ENCODE measurements at places on chromosomes 5 and 9.

DNA sequence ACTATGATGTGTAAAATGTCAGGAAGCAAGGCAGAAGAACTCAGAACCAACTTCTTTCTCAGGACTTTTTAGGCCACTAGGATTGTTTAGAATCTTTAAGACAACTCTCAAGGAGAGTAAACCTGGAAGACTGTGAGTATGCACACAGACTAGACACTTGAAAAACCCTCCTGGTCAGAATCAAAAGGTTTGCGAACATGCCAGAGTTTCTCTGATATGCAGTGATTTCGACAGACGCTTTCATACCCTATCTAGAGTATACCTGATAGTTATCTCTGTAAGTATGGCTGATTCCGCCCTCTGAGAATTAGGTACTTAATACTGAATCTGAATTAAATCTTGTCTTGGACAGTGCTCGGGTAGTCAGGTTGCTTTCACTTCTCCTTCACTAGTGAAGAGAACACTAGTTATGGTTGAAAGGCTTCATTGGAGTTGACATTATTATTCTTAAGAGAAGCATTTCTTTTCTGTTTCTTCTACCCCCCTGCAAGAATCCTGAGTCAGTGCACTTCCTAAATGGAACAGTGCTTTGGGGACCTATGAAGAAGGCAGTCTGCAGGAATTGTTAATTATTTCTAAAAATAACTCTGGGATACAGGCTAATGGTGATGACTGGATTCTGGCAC, 158.1 kb downstream of the HACD4 start:
- peak; percentile 92 for DNase-seq

DNA sequence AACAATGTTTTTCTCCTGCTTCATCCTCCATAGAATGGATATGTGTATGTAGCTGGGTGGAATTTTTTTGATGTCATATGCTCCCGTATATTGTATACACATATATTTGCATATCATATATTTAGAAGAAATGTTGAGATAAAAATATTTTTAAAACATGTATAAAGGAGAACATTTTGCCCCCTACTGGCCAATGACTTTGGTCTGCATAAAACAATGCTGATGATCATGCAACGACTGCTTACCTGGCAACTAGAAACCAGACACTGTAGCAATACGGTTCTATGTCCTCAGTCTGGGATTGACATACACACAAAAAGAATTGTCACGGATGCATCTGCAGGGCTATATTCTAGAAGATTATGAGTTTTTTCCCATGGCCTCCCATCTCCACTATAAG, 503.6 kb downstream of the ELAVL2 start:
- DNase-seq: no peak

- DNase-seq: no peak
These were observed 6.8 kb downstream of the GARIN3 start for GRCh38 chr5:157159209-157159751.

GRCh38 chr5:113181853-113182490, 205.4 kb downstream of the DCP2 start:
- DNase-seq: no peak

- DNase-seq: no peak
These were observed 49.7 kb upstream of the NKD2 start for GRCh38 chr5:958701-959571.

DNA sequence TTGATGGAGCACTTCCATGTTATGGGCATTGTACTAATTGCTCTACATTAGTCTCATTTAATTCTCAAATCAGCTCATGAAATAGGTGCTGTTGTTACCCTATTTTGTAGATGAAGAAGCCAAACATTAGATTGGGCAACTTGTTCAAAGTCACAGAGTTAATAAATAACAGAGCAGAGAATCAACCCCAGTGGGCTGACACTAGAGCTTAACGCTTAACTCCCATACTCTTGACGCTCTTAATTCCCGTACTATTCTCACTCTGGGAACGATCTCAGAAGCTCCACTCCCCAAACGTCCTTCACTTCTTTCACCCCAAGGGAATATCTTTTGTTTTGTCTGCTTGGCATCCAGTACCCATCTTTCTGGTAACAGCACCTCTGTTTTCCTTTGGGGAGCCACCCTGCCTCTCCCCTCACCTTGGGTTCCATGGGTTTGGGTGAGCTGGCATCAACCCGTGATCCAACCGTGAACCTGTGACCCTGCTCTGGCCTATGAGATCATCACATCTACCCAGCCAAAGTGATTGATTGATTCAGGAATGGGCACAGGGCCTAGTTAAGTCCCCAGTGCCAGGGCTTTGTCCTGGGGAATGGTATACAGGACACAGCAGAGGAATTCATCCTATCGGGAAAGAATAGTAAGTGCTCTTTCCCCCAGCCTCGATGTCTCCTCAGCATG, 169.2 kb downstream of the NR3C1 start:
- DNase-seq: no peak

- no peak for DNase-seq
These were observed 458.3 kb downstream of the AGTPBP1 start for GRCh38 chr9:85283421-85283820.

- DNase-seq: no peak
These were observed 37.9 kb downstream of the SPZ1 start for GRCh38 chr5:80357671-80358070.

GRCh38 chr5:181051841-181052671, 12.0 kb downstream of the BTNL9 start:
- no peak for DNase-seq

DNA sequence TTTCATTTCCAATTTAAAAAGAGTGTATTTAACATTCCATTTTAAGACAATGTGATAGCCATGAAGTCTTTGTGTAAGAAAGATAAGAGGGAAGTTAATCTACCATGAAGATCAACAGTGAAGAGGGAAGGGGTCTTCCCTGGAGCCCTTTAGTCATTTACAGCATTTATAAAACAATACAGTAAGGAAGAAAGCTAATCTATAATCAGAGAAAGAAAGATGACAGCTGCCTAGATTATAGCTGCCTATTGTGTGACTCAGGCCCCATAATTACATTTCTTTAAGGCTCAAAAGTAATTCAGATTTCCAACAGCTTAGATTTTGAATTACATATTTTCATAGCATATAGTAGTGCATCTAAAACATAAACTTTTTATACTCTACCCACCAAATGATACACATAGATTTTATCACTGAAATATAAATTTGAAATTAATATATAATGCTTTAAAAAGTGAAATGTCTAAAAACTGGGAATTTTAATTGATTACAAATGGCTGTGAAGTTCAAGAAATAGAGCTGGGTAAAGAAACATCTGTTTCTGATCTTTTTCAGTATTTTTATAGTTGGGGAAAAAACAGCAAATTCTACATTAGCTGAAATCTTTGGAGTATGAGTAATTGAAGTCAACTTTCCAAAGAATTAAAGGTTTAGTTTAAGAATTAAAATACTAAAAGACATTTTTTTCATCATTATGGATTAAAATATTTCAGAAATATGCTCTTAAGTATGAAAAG, 89.6 kb downstream of the RIC1 start:
- DNase-seq: peak; percentile 68

- DNase-seq: no peak
These were observed 214.5 kb downstream of the CAAP1 start for GRCh38 chr9:26677965-26678706.
